ENCODE measurements at places on chromosomes 1 and 21.

DNA sequence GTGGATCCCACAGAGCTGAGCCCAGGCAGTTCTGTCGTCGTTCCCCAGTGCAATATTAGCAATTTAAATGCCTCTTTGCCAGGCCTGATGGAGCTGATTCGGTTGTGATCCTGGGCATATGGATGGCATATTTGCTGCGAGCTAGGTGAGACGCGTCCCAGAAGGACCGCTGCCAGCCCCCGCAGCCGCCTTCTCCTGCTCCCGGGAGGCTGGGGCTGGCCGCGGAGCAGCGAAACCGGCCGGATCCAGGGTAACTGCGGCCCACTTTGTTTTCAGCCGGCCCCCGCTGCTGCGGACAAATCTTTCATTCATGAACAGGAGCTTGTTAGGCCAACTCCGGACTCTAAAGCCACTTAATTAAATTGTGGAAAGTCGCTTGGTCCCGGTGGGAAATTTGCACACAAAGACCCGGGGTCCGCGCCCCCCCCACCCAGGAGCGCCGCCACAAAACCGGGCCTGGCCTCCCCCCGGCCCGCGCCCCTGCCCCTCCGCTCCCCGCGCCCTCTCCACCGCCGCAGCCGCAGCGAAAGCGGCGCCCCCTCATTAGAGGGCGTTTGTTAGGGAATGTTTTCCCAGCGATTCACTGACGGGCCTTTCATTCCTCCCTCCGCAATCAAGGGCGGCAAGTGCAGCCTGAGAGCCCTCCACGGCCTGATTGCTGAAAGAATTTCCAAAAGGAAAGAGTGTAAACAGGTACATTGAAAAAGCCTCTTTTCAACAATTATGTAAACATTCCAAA, 383.3 kb downstream of the RRAGC start:
- DNase-seq, result no peak

DNA sequence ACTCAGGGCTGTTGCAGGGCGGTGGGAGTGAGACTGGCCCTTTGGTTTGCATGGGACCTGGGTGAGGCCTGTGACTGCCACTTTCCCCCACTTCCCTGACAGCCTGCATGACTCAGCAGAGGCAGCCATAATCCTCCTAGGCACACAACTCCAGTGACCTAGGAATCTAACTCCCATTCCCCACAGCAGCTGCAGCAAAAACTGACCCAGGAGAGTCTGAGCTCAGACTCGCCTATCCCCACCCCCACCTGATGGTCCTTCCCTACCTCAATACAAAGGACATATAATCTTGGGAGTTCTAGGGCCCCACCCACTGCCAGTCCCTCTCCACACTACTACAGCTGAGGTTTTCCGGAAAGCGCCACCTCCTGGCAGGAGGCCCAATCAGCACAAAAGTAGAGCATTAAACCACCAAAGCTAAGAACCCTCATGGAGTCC, 26.7 kb downstream of the NDC1 start:
- no peak for DNase-seq

DNA sequence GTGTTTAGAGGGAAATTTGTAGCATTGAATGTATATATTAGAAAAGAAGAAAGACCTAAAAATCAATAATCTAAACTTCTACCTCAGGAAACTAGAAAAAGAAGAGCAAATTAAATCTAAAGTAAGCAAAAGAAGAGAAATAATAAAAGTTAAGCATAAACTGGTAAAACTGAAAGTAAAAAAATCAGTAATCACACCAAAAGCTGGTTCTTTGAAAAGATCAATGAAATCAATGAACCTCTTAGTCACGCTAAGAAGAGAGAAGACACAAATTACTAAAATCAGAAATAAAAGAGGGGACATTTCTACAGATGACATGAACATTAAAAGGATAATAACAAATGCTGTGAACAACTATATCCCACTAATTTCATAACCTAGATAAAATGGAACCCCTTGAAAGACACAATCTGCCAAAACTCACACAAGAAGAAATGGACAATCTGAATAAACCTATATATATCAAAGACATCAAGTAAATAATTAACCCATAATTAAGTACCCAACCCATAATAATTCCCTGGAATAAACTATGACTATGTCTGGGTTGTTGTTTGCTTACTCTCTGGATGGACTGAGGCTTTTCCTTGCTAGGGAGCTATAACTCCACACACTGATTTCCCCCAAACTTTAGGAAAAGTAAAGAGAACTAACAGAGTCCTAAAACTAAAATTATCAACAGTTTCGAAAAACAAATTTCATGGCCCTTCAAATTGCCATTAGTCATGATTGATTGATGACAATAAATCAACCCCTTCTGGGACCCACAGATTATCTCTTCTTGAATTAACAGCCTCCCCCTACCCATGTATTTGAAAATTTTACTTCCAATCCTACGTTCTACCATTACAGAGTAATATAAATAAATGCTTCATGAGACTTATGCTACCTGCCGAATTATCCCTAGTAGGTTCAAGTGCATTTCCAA, 2.8 kb upstream of the CDC73 start:
- DNase-seq, result no peak

- no peak for DNase-seq
Observed at GRCh38 chr21:28253961-28254360, 738.7 kb downstream of the LTN1 start.

GRCh38 chr1:220380885-220381284, 108.6 kb upstream of the RAB3GAP2 start:
- no peak for DNase-seq

DNA sequence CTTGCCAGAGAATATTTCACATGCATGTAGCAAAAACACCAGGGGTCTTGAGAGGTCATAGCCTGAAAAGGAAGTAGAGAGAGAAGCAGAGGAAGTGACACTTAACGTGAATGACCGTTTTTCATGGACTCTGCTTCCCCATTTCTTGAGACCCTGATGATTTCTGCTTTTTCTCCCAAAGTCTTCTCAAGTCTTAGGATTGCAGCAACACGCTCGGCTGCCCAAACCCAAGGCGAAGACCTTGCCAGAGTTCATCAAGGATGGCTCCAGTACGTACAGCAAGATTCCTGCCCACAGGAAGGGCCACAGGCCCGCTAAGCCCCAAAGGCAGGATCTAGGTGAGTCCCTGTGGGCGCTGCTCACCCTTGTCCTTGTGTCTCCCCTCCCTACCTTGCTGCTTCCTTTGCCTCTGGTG, 12.8 kb downstream of the THEMIS2 start:
- DNase-seq, result no peak

DNA sequence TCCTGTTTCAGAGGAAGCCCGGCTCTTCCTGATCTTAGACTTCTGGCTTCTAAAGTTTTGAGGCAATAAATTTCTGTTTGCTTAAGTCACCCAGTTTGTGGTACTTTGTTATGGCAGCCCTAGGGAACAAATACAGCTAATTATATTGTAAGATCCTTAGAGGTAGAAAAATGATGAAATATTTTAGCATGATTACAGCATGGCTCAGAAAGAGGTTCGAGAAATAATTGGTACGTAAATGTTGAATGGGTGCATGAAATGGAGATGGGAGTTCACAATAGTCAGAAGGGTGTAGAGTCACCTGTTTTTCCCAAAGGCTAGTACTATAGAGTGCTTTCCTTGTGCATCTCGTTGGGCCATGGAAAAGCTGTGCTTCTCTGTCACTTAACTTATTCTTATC, 123.5 kb downstream of the RUNX1 start:
- no peak for DNase-seq

DNA sequence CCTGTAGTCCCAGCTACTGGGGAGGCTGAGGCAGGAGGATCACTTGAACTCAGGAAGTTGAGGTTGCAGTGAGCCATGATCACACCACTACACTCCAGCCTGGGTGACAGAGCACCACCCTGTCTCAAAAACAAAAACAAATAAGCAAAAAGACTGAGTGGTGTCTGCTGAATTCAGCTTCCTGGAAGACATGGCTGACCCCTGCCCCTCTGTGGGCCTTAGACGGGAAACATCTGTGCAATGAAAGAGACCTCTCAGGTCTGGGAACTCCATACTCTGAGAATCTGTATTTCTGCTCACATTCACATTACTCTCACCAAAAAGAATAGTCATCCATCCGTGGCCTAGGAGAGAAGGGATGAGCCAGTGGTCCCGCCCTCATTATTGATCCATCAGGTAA, 2.0 kb downstream of the HTR1D start:
- no peak for DNase-seq

GRCh38 chr1:84668185-84668584, 22.1 kb downstream of the SSX2IP start:
- no peak for DNase-seq

- no peak for DNase-seq
Observed at GRCh38 chr1:30732277-30732996, 9.1 kb upstream of the MATN1 start.

GRCh38 chr1:6349254-6349943, 44.2 kb downstream of the ACOT7 start:
- no peak for DNase-seq

DNA sequence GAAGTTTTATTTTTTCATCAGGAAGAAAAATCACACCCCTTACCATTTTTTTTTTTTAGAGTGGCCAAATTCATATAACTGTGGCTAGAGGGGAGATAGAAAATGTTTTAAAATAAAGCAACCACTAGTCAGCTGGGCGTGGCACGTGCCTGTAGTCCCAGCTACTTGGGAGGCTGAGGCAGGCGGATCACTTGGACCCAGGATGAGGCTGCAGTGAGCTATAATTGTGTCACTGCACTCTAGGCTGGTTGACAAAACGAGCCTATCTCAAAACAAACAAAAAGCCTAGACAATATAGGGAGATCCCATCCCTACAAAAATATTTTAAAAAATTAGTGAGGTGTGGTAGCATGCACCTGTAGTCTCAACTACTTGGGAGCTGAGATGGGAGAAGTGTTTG, 14.8 kb upstream of the BECN2 start:
- no peak for DNase-seq

DNA sequence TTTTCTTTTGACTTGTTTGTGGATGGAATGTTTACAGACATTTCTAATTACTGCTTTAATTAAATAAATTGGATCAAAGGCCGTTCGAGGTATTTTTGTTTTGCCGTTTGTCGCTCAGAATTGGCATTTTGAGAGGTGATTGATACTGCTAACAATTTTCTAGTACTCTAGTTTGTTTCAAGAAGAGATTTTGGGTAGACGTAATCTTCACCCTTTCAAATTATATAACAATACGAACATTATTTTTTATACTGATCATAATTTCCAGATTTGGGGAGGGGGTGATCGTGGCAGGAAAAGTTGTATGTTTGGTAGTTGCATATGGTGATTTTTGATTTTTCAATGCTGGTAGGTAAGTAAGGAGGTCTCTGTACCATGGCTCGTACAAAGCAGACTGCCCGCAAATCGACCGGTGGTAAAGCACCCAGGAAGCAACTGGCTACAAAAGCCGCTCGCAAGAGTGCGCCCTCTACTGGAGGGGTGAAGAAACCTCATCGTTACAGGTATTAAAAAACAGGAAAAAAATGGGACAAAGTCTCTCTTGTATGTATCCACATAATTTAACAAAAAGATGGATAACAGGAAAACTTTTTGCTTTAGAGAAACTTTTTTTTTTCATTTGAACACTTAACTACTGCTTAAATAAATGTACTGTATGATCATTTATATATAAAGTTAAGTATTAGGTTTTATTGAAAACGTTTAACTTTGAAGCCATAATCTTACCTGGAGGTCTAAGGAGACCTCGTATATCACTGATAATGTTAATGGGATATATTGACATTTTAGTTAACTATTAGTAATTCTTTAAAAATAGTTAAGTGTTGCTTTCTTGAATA, 1.7 kb downstream of the H3-3A start:
- no peak for DNase-seq

DNA sequence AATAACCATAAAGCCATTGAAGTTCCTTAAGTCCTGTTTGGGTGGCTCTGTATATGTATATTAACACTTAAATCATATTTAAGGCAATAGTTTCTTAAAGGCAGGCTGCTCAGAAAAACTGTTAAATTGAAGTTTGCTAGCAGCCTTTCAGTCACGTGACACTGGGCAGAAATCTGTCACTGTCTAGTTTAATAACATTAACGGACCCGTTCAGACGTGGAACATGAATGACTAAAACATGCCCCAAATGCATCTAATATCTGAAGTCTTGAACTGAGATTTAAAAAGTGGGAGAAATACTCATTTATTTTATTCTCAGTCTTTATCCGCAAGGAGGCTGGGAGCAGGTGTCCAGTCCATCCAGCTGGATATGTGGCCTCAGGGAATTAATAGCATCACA, 3.3 kb upstream of the SPATA1 start:
- DNase-seq, result no peak

DNA sequence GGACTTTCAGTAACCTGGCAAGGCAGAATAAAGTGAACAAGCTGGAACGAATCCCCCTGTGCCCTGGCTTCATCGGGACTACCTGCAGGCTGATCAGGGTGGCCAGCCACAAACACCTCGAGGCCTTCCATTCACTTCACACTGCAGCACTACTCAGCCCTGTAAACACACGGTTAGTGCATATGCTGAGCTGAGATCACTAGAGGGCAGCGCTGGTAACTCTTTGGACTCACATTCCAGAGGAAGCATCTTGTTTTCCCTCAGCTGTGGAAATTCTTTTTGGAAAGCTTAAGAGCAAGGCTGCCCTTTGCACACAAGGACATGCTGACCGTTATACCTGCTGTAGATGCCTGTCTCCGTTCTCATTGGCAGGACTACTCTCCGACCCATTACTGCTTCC, 32.1 kb downstream of the PCSK9 start:
- no peak for DNase-seq

GRCh38 chr1:30762930-30763650, 5.5 kb upstream of the LAPTM5 start:
- DNase-seq, result no peak

GRCh38 chr1:224880593-224881307, 48.7 kb upstream of the DNAH14 start:
- no peak for DNase-seq

GRCh38 chr1:32339363-32339978, 3.4 kb upstream of the MARCKSL1 start:
- DNase-seq, result no peak

GRCh38 chr1:165887877-165888551, 60.6 kb downstream of the UCK2 start:
- no peak for DNase-seq

DNA sequence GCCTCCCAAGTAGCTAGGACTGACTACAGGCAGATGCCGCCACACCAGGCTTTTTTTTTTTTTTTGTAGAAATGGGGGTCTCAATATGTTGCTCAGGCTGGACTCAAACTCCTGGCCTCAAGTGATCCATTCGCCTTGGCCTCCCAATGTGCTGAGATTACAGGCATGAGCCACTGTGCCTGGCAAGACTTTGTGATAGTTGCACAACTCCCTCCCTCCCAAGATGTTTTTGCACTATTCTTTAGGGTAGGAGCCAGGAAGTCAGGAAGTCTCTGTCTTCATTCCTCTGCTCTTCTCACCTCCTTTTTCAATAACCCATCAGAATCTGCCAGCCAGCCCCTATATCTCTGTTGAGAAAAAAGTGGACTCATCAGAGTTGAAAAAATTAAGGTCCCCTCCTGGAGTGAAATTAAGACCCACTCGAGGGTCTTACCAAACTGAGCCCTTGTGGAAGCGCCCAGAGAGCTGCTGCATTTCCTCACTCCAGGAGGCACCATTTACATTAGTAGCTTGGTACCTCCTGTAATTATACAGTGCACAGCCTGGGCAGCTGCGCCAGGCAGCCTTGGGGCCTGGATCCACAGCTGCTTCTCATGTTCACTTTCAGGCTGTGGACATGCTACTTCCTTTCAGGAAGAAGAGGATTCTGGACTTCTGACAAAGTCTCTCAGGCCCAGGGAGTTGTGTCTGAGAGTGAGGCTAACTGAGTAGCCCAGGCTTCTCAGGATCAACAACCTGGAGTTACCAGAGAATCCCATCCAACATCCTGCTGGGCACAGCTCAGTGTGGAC, 24.0 kb downstream of the TCEA3 start:
- no peak for DNase-seq

GRCh38 chr1:223873044-223873443, 27.3 kb upstream of the TP53BP2 start:
- no peak for DNase-seq

Data from AG09319 (cell line).